ENCODE measurements at places on chromosomes 12 and 14.

DNA sequence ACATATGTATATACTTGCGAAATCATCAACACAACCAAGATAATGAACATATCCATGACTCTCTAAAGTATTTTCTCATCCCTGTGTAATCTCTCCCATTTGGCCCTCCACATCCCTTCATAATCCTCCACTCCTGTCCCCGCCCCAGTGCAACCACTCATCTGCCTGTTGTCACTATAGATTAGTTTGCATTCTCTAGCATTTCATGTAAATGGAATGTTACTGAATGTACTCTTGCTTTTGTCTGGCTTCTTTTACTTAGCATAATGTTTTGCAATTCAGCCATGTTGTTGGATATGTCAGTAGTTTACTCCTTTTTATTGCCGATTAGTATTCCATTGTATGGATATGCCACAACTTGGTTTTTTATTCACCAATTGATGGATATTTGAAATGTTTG is 99.1 kb downstream of the BICD1 start:
- no peak for DNase-seq

DNA sequence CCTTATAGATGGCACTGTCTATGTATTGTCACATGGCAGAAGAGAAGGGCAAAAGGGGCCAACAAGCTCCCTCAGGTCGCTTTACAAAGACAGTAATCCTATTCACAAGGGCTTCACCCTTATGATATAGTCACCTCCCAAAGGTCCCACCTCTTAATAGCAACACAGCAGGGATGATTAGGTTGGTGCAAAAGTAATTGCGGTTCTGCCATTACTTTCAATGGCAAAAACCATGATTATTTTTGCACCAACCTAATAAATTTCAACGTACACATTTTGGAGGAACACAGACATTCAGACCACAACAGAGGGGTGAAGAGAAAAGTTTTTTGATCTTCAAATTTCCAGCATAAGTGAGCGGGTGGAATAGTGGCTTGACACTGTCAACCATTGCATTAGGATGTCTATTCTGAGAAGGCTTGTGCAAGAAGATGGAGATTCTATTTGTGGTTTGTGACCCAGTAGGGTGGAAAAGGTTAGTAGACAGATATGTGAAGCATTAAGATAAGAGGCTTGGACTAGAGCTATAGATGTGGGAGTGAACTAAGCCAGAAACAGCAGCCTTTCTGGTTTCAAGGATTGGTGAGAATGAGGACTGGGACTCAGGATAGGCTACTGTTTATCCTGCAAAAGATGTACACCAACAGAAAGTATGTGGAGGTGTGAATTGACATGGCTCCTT is 75.5 kb upstream of the CPSF6 start:
- no peak for DNase-seq

DNA sequence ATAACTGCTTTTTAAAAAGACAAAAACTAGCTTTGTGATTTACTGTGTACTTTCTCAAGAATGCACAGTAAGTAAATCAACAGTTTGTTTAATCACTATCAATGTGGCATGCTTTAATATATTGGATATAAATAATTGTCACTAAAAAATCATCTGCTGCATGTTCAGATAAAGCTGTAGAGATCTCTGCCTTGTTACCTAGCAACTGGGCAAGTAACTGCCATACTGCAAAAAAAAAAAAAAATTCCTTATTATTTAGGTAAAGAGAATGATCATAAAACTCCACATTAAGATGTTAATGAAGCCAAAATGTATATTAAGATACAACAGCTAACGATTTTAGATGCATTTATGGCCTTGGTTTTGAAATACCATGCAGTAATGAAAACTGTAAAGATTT is 237.4 kb downstream of the APAF1 start:
- no peak for DNase-seq

DNA sequence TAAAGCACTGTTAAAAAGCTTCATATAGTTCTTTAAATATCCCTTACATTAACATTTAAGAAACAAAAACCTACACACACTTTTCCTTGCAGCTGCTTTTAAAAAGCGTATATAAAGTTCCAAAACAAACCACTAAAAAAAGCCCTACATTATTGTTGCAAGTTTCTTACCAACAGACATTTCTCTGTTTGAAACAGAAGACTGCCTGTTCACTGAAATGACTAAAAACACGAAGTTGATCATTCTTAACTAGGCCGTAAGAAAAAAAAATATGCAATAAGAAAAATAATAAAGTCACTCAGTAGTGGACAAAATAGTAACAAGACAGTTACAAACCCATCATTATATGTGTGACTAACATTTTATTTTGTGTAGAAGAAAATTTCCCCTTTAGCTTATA is 37.3 kb downstream of the KIF21A start:
- peak; percentile 82 for DNase-seq

GRCh38 chr12:110280392-110280778 is 662 bp upstream of the ATP2A2 start:
- no peak for DNase-seq

- DNase-seq: no peak
Measured at GRCh38 chr12:107092669-107093416, 506 bp downstream of the CRY1 start.

- DNase-seq: no peak
Measured at GRCh38 chr12:92650228-92650822, 52.5 kb upstream of the PLEKHG7 start.

DNA sequence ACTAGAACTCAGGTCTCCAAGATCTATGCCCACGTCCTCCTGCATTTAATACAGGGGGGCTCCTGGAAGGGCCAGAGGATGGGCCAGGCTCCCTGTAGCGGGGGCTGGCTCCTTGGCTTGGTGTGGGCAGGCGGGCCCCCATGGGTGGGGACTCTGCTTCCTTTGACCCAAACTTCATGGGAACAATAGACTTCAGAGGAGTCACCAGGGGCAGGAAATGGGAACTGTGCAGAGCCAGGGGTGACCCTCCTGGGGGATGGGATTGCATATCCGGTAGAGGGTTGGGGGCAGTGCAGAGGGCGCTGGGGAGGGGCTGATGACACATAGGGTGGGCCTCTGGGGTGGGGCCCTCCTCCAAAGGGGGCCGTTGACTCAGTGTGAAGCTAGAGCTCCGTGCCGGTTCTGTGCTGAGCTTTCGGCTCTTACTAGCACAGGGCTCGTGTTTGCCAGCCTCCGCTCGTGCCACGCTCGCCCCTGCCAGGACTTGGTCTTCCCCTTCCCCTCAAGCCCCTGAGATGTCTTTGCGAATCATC is 4.6 kb downstream of the TEAD4 start:
- DNase-seq: no peak

DNA sequence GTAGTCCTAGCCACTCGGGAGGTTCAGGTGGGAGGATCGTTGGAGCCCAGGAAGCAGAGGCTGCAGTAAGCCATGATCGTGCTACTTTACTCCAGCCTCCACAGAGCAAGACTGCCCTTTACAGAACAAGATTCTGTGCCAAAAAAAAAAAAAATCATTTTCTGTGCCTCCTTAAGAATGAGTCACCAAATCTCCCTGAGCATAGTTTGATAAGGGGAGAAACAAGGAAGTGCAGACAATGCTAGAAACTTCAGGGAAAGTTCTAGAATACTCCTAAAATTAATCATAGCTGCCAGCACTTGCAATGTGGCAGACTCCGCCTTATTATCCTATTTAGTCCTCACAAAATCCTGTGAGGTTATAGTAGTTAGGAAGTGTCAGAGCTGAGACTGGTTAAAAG is 74.5 kb downstream of the KCNK10 start:
- no peak for DNase-seq

DNA sequence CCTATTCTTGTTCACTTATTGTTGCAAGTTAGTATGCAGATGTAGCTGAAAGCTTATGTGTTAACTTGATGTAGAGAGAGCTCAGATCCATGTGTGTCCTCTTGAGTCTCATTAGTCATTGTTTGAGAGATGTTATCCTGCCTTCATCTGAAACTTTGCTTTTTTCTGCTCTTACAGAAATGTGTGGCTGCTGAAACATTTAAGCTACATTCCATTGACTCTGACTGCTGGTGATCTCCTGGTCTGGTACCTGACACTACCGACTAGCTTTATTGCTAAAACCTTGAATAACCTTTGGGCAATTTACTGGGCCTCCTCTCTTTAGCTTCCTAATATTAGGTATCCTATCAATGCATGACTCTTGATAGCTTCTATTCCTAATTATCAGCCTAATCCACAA is 705.6 kb upstream of the FOXG1 start:
- no peak for DNase-seq

GRCh38 chr14:55869397-55870049 is 248.7 kb upstream of the PELI2 start:
- no peak for DNase-seq
